ENCODE measurements at places on chromosomes 1 and 21.

DNA sequence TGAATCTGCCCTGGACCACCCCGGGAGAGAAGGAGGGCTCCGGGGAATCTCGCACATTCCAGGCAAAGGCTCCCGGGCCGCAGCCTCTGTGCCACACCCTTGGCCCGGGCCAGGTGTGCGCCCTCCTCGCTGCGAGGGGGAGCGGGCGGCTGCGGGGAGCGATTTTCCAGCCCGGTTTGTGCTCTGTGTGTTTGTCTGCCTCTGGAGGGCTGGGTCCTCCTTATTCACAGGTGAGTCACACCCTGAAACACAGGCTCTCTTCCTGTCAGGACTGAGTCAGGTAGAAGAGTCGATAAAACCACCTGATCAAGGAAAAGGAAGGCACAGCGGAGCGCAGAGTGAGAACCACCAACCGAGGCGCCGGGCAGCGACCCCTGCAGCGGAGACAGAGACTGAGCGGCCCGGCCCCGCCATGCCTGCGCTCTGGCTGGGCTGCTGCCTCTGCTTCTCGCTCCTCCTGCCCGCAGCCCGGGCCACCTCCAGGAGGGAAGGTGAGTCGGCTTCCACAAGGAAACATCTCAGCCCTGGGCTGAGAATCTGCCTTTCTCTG, at the start of gene LAMC2:
LAMC2 (plus strand) TSS at position 324 of the 550 bp plus-strand sequence; CDS start at position 413, 89 bp downstream.
- no peak for DNase-seq

GRCh38 chr1:9249534-9250410, 15.2 kb downstream of the H6PD start:
- DNase-seq: no peak

DNA sequence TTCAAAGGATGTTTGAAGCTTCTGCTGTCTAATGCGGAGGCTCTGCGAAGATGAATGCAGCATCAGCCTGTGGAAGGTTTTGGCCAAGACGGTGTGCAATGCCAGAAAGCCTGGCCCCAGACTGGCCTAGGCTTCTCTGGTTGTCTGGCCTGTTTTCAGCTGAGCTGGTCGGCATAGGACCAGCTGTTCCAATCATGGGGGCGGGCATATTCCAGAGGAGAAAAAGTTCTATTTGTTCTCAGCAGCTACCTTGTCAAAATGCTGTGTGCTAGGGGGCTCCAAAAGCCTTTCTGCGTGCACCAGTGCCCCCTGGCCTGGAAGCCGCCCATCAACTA, 57.6 kb downstream of the TGFB2 start:
- no peak for DNase-seq

DNA sequence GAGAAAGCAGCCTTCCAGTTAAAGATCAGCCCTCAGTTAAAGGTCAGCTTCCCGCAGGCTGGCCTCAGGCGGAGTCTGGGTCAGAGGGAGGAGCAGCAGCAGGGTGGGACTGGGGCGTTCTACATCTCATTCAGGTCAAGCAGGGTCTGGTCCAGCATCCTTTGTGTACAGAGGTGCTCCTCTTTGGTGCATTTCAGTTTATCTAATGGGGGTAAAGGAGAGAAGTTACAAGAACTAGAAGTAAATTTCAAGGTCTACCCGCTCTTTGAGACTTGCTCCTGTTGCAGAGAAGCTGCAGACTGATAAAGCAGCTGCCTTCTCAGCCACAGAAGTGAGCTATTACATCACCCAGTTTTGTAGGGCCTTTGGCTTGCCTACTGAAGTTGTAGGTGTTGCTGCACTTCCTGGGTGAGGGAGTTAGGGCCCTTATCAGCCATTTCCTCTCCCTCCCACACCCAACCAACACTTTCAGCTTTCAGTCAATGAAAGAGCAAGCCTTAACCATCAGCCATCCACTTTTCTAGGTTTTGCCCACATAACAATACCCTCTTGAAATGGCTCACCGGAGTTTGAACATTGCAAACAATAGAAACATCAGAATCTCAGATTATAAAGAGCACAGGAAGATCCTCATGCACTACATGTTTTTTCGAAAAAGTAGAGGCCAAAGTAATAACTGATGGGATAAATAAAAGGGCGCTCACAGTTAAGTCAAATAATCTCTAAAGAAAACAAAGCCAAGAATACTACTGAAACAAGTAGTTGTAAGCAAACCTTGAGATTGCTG, 2.8 kb upstream of the NUP210L start:
- DNase-seq: no peak

DNA sequence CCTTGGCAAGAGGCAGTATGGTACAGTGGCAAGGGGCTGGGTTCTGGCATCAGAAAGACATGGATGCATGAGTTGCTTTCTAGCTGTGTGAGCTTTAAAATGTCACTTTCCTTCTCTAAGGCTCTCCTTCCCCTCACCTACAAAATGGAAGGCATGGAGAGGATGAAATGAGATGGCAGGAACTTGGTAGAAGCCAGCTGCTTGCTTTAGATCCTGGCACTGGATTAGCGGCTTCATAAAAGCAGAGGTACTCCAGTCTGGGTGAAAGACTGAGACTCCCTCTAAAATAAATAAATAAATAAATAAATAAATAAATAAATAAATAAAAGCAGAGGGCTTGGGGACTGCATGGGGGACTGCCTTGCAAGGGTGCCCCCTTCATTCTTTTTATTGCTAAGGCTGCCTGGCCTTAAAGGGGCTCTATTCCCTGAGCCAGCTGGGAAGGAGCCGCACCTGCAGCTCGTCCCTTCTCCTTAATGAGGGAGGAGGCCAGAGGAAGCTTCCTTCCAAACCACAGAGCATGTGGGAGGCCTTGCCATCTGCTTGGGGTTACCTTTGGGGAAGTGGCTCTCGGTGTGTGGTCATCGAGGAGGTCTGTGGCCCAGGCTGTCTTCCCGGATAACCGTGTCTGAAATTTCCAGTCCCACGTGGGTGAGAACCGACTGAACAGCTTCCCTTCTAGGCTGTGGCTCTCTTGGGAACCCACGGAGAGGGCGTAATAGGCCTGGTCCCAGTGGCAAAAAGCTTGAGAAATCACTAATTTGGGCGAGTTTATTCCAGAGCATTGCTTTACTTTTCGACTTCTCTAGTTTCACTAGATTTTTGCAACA, 2.0 kb upstream of the ATP13A2 start:
- DNase-seq: no peak

DNA sequence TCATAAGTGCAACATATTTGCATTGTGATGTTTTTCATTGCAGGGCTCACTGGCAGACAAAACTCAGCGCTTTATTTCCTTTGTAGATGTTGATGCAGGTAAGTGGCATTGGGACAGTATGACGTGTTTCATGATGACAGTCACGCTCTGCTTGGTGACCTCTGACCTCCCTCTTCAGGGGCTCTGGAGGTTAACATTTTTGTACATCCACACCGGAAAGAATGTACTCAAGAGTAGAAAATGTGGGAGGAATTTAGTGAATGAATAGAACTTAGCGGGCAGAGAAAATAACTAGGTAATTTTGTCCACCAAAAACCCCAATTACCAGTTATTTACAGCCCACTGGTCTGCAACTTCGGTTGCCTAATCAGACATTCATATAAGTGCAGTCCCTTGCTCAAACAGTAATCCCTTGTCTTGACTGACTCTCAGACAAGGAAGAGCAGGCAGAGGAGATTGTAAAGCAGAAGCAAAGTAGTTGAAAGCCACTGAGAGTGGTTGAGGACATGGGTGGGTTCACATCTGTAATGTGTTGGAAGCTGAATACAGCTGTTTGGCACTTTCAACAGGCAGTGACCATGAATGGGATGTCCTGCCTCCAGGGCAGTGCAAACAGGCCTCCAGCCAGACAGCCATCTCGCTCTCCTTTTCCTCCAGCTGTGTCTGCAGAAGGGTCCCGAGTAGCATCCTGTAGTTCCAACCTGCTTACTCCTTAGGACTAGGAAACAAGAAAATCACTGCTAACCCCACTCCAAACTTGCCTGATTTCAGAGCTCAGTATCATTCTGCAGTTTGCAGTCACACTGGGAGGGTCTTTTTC, 188.9 kb downstream of the NRIP1 start:
- DNase-seq: no peak

DNA sequence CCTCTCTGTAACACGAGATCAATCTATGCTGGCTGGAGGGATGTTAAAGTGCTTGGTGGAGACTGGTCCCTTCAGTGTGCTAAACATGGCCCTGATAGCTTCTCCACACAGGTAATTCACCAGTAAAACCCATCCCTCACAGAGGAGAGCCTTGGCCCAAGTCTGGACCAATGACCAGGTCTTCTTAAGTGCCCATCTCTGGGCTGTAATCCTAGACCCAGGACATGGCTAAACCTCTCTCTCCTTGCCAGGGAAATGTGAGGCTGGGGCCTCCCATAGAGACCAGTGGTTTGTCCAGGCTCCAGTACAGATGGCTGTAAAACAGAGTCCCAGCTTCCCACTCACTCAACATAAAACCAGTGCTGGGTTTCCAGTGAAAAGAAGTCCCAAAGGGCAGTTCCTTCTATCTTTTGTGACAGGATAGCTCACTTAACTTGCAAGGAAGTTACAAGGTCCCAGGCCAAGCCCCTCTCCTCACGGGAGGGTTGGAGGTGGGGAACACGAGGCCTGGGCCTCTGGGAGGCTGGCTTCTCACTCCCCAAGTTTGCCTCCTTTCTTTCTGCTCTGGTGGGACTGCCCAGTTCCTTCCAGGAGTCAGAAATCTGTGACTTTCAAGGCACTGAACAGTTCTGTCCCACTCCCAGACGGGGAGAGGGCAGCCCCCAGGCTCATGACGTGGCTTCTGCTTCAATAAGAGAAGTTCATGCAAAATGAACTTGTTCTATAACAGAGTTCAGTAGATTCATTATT, 2.2 kb upstream of the KIF17 start:
- DNase-seq: no peak

DNA sequence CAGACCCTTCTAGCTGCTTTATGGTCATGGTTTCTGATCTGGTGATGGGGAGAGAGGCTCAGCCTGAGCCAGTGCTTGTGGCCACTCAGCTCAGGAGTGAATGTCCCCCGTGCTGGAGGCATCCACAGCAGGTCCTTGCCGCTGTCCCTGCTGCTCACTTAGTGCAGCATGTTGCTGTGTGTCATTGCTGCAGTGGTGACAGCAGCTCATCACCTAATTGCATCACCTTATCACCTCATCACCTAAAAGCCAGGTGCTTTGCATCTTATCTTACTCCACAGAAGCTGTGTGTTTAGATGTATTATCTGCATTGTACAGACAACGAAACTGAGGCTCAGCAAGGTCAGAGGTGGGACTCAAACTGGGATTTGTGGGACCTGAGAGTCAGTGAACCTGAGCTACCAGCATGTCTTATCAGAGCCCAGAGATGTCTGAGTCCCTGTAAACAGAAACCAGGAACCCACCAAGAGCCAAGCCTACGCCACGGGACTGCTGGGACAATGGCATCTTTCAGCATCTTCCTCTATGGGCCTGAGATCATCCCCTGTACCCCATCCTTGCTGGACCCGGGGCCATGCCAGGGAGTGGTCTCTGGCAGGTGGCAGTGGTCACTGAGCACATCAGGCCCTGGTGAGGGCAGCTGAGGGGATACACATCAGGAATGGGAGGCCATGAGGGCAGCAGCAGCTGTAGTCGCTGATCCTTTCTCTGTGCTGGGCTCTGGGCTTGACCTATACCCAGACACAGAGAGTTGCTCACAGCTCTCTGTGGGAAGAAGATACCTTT, 6.5 kb downstream of the PODN start:
- DNase-seq: no peak

DNA sequence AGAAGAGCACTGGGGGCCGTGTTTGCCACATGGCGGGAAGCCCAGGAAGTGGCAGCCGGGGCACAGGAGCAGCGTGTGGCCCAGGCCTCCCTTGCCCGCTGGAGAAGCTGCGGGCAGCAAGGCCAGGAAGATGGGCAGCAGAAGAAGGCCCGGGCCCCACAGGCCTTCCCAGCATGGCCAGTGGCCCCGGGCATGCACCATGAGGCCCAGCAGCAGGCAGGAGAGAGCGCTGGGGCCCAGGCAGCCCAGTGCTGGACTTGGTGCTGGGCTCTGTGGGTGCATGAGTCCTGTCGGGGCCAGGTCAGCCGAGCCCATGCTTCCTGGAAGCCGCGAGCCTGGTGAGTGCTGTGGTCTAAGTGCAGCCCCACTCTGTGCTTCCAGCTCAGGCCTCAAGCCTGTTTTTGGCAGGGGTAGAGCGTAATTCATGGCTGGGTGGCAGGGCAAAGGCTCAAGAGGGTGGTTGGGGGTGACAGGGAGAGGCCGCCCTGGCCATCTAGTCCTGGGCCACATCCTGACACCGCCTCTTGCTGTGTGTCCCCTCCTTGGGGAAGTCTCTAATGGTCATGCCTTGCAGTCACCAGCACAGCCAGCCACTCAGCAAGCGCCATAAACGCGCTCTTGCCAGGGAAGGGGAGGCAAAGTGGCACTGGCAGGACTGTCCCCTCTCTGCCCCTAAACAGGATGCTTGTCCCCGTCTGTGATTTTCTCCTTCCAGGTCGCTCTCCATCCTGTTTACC, 21.3 kb downstream of the MTHFR start:
- DNase-seq: no peak

DNA sequence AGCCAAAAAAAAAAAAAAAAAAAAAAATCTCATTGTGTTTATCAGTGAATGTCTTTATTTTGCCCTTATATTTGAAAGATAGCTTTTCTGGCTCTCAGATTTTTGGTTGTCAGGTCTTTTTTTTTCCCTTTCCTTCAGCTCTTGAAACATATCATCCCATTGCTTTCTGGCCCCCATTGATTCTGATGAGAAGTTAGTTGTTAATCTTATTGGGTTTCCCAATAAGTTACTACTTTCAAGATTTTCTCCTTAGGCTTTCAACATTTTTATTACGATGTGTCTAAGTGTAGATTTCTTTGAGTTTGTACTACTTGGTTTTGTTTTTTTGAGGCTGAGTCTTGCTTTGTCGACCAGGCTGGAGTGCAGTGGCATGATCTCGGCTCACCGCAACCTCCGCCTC, 14.7 kb upstream of the SOAT1 start:
- DNase-seq: no peak

GRCh38 chr1:1005774-1006304, 5.9 kb upstream of the HES4 start:
- DNase-seq: no peak

DNA sequence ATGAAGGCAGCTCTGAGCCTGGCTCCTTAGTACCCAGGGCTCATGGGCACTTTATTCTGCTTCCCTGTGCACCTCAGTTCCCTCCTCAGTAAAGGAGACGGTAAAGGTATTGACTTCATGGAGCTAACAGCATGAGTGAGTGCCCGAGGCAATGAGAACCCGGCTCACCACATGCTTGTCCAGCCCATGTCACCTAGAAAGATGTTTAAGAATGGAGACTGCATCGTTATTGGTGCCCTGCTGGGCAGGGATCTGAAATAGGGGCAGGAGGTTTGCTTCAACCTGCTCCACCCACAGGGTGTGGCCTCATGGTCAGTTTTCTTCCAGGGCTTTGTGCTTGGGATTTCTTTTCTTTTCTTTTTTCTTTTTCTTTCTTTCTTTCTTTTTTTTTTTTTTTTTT, 7.0 kb upstream of the KCNE1 start:
- no peak for DNase-seq

Data from naive B cell (primary cell).